Activated T-cell treated with anti-CD3 and anti-CD28 coated beads for 4 hours (primary cell): ENCODE measurements at places on chromosomes 6 and 20.

DNA sequence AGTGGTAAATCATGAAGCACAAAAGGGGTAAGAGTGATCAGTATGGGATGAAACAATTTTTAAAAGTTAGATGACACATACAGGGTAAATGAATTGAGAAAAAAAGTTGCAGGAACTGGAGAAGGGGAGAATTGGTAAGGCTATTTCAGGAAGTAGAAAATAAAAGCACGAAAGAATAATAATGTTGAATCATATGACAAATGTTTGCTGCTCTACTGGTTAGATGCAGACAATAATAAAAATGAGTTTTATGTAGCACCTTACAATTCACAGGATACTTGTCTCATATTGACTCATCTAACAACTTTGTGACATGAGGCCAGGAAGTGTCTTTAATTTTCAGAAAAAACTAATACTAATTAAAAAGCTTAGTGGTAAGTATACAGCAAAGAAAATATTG is 566.5 kb upstream of the MARCKS start:
- DNase-seq = no peak

- DNase-seq = no peak
These were observed 775 bp downstream of the PFDN4 start for GRCh38 chr20:54208548-54209176.

GRCh38 chr20:24665196-24665595 is 195.8 kb downstream of the SYNDIG1 start:
- no peak for DNase-seq

- DNase-seq = no peak
These were observed 35.4 kb downstream of the MDFI start for GRCh38 chr6:41673704-41674000.

GRCh38 chr6:41036186-41036585 is 2.8 kb downstream of the UNC5CL start:
- DNase-seq = no peak

GRCh38 chr6:157261606-157262005 is 61.7 kb downstream of the TMEM242 start:
- no peak for DNase-seq

- no peak for DNase-seq
These were observed 249.4 kb upstream of the TFAP2D start for GRCh38 chr6:50463931-50464330.

GRCh38 chr6:79536585-79536953 is 661 bp downstream of the LCA5 start:
- DNase-seq = no peak

DNA sequence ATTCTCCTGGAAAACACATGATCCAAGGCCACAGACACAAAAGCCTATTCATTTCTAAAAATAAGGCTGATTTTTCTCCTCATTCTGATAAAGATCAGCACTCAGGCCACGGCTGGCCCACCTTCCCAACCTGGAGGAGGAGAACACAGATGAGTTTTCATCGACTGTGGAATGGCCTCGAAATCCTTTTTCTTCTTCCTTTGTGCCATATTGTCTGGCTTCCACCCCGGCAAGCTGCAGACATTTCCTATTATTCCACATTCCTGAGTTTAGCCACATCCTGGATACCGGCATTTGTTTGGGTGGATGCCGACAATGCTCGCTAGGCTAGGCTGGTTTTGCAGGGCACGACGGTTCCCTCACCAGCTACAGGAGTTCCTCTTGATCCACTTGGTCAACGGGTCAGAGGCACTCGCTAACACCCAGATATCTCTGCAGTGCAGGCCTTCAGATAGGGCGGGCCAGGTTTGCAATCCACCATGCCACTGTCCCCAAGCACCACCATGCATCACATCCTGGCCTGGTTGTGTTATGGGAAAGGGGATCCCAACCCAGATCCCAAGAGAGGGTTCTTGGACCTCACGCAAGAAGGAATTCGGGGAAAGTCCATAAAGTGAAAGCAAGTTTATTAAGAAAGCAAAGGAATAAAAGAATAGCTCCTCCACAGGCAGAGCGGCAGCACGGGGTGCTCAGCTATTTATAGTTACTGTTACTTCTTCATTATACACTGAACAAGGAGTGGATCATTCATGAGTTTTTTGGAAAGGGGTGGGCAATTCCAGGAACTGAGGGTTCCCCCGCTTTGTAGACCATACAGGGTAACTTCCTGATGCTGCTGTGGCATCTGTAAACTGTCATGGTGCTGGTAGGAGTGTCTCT is 4.2 kb upstream of the CTSZ start:
- DNase-seq = no peak

GRCh38 chr20:23233341-23233740 is 117.2 kb upstream of the NXT1 start:
- no peak for DNase-seq

DNA sequence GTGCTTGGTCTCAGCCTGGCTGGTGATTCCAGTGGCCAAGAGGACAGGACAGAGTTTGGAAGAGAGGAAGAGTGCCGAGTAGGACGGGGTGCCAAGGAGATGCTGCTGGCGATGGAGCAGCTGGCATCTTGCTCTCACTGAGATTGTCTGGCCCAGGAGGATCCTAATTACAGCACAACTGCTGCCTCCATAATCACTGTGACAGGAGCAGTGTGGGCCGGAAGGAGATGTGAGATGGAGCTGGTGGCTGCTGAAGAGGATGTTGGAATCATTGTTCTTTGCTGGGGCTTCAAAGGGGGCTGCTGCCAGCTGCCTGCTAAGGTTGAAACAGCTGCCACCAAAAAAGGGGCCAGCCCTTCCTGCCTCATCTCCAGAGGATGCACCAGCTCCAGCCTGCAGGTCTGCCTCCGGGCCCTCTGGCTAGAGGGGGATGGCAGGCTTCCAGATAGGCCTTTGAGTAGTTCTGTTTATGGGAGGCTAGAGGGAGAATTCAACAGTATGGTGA is 214.4 kb downstream of the RNF144B start:
- DNase-seq = no peak
